ENCODE measurements at places on chromosomes 5 and 9.

- DNase-seq: no peak
These were observed 95.8 kb downstream of the PCSK1 start for GRCh38 chr5:96337048-96337781.

GRCh38 chr9:98885575-98886295 lies 58.0 kb upstream of the COL15A1 start:
- DNase-seq: no peak

DNA sequence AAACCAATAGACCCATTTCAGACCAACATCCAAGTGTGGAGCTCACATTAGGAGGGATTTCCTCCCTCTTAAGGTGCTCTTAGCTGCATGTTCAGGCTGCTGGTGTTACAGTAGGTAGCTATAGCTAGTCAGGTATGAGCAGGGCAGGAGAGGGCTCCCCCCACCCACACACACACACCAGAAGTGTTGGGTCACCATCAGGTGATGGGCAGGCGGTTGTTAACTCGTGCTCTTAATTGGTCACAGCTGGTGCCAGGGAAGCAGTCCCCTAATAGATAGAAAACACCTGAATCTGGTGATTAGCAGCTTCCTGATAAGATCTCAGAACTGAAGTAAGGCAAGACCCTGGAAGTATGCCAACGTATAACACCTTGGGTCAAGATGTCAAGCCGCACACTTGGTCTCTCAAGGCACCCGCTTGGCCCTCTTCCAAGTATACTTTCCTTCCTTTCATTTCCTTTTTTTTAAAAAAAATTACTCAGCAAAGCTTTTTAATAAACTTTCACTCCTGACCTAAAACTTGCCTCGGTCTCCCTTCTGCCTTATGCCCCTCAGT lies 532.4 kb downstream of the DNAH5 start:
- DNase-seq: no peak

DNA sequence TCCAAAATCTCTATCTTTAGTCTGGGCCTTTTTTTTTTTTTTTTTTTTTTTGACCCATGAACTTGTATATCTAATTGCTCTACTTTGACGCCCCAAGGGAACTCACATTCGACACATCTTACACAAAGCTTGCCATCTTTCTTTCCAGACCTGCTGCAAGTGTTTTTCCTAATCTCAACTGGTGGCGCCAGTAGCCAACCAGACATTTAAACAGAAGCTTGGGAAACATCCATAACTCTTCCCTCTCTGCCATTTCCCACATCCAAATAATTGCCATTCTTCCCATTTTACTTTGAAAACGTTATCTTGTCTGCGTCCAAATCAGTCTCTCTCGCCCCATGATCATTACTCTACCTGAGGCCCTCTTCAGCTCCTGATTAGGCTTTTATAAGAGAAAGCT lies 130.9 kb downstream of the PAPPA start:
- no peak for DNase-seq

GRCh38 chr9:127574072-127574993 lies 37.7 kb upstream of the STXBP1 start:
- DNase-seq: no peak

- no peak for DNase-seq
These were observed 85.4 kb upstream of the MIER3 start for GRCh38 chr5:57037355-57037754.

DNA sequence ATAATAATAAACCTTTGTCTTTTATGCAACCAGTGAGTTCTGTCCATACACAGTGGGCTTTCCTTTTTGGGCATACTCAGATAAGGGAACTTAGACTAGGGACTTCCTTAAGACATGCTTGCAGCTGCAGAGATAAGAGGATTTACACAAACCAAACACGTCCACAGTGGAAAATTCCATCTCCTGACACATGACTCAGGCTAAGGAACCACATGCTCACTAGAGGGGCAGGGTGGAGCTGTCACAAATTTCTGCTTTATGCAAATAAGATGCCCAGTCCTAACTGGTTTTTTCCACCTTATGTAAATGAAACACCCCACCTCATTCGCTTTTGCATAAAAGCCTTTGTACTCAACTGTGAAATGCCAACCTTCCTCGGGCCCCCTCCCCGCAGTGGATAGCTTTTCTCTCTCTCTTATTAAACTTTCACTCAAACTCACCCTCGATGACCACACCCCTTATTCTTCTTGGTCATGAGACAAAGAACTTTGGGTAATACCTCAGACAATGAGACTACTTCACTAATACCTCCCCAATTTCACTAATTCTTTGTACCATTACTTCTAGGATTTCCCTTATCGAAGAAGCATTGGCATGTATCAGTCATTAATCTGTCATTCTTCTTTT lies 170.3 kb upstream of the FTMT start:
- no peak for DNase-seq

DNA sequence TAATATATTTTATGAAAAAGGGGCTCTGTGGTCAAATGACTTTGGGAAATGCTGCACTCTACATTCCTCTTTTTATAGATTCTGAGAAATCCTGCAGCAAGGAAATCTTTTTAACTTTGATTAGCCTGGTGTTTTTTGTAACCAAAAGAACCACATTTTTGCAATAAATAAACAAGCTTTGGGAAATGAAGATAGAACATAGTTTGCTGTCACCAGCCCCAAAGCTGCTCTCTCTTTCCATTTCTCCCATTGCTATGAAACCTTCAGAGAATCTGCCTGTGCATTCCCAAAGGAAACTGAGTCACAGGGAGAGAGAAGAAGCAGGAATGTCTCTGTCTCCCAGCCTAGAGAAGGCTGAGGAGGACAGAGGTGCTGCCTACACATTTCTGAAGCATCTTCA lies 59.0 kb downstream of the COL15A1 start:
- DNase-seq: no peak

DNA sequence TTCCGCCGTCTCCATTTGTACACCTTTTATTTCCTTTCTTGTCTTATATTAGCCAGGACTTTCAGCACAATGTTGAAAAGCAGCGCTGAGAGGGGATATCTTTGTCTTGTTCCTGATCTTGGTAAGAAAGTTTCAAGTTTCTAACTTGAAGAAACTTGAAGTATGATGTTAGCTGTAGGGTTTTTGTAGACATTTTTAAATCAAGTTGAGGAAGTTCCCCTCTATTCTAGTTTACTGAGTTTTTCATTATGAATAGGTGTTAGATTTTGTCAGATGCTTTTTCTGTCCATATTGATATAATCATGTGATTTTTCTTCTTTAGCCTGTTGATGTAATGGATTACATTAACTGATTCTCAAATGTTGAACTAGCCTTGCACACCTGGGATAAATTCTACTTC lies 425.7 kb downstream of the PIK3R1 start:
- no peak for DNase-seq

GRCh38 chr9:86912210-86912609 lies 35.1 kb downstream of the GAS1 start:
- no peak for DNase-seq

- DNase-seq: no peak
These were observed 123.8 kb downstream of the NR3C1 start for GRCh38 chr5:143279698-143280097.

DNA sequence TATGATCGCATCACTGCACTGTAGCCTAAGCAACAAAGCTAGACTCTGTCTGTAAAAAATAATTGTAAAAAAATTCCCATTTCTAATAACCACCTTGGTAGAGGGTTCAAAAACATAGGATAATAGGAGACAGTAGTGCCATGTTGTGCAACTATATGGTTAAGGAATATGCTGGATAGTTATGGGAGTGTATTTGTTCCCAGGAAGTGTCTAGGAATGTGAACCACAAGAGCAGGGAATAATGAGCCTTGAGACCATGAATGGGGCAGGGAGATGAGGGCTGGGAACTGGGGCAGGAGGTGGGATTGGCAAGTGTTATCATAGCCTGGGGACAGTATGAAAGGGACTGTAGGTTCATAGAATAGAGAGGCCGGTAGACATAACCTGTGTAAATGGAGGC lies 50.4 kb downstream of the RUSC2 start:
- DNase-seq: no peak

DNA sequence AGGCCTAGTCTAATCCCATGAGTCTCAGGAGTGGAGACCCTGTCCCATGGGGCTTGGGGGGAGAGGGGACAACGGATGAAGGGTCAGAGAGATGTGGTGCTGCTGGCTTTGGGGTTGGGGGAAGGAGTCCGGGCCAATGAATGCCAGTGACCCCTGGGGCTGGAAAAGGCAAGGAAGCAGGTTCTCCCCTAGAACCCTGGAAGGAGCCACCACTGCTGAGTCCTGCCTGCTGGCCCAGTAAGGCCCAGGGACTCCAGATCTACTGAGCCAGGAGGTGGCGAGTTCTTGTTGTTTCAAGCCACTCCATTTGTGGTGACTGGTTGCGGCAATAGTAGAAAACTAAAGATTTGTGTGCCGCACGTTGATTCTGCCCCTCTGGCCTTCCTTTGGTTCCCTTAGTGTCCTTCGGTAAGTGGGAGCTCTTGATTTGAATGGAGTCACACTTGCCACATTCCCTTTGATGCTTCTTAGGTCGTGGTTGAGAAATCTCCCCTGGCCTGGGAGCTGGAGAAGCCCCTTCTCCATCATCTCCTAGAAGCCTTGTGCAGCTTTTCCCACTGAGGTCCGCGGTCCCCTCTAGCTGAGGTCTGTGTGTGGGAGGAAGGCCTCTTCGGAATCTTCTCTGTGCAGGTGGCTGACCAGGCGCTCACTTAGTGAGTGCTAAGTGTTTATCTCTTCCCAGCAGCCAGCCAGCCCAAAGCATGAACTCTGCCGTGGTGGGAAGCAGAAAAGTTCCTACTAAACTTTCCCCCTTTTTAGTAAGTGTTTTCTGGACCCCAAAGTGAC lies 9.0 kb downstream of the FCN1 start:
- DNase-seq: no peak

DNA sequence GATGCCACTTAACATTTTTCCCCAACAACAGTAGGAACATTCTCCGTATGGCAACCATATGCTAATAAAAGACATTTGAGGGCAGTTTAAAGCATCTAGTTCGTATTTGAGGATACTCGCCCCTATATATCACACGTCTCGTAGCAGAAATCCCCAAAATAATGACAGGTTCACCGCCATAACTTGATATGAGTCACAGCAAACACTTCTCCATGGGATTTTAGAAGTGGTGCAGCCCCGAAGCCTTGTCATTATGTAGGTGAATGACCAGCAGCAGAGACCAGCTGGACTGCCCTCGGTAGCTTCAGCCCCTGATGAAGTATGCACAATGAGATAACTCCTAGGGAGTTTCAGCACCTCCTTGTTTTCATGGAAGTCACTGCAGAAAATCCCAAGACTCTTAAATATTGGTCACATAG lies 2.0 kb downstream of the CTNND2 start:
- DNase-seq: no peak

- no peak for DNase-seq
These were observed 79.4 kb downstream of the ALDH1A1 start for GRCh38 chr9:72873456-72873855.

- DNase-seq: no peak
These were observed 1.1 kb upstream of the ANXA2R start for GRCh38 chr5:43041110-43041668.

DNA sequence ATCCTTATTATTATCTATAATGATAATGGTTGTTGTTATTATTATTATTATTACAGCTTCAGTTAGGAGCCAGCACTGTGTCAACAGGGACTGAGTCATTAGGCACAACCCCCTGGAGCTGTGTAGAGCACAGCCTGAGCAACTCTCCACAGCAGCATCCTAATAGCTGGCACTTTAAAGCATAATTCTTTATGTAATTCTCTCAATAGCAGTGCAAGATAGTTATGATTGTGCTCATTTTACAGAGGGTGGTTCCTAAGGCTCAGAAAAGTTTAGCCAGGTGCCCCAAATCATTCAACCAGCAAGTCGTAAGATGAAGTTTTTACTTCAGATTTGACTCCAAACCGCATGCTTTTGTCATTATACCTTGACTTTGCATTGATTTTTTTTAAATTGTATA lies 390.3 kb downstream of the ANXA1 start:
- DNase-seq: no peak

DNA sequence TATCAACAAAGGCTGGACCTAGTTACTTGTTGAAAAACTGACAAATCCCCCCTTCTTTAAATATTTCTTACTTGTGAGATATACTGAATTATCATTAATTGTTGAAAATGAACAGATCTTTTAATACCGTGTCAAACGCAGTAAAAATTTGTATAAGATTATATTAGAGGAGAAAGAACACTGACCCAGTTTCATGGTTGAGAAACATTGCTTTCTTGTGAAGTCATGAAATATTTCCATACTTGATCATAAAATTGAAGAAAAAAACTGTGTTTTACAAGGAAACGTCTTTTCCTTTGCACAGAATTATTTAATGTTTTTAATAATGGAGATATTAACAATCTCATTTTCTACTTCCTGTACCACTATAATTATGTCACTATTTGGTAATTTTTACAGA lies 45.8 kb downstream of the MOCS2 start:
- DNase-seq: no peak

GRCh38 chr5:112706446-112707016 lies 31.2 kb upstream of the APC start:
- no peak for DNase-seq

GRCh38 chr9:37916471-37917312 lies 12.8 kb upstream of the SLC25A51 start:
- no peak for DNase-seq

DNA sequence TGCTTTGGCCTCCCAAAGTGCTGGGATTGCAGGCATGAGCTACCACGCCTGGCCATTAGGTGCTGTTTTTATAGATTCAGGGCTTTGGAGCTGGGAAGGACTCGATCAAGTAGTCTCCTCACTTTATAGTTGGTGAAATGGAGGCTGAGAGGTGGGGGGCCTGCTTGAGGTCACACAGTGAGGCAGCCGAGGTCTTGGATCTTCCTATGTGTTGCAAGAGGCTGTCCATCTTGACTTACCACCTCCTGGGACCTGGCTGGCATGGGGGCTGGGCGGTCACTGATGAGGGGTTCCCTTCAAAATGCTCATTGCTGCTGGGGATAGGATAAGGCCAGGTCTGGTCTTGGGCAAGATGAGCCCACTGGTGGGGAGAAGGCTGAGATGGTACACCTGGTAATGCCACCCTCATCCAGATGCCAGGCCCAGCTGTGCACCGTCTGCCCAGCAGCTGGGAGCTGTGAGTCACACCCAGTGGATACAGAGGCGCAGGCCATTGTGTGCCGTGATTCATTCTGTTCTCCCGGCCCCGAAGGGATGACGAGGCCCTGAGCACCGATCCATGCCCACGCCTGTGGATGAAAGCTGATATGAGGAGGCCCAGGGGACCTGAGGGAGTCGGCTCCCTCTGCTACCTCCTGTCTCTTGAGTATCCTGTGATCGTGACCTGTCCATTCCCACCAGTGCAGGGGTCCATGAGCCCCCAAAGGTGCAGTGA lies 10.5 kb upstream of the NDST1 start:
- no peak for DNase-seq

DNA sequence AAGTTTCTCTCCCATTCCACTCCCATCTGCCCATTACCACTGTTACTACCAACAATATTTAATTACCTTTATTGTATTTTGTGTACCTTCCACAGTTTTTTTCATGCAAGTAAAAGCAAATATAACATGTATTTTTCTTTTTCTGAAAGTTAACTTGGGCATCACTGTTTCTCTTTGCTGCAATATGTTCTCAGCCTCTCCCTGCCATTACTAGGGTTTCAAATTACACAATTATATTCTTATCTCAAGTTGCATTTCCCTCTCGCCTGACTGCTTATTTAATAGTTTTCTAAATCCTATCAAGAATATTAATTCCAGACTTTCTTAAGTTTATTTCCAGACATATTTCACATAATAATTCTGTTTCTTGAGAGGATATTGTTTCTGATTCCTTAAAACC lies 46.9 kb upstream of the GAS1 start:
- DNase-seq: no peak

GRCh38 chr5:146076455-146076854 lies 28.9 kb downstream of the PLAC8L1 start:
- DNase-seq: no peak
